ENCODE measurements at places on chromosomes 1 and 21.

- DNase-seq: no peak
Observed at GRCh38 chr21:35034203-35034926, 14.7 kb downstream of the RUNX1 start.

DNA sequence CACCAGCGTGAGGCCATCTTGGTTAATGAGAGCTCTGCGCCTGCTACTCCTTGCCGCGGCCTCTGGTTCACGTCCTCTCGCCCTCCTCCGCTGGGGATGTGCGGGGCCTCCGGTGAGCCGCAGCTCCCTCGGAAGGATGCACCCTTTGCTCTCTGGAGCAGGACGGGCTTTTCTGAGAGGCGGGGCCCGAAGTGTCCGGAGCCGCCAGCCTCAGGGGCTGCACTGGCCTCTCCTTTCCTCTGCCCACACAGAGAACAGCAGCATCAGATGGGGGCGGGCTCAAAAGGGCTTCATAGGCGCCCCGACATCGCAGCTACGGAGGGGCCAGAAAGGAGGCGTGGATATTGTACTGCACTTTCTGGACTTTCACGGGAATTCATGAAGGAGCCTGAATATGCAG lies 284.7 kb downstream of the CAMTA1 start:
- no peak for DNase-seq

DNA sequence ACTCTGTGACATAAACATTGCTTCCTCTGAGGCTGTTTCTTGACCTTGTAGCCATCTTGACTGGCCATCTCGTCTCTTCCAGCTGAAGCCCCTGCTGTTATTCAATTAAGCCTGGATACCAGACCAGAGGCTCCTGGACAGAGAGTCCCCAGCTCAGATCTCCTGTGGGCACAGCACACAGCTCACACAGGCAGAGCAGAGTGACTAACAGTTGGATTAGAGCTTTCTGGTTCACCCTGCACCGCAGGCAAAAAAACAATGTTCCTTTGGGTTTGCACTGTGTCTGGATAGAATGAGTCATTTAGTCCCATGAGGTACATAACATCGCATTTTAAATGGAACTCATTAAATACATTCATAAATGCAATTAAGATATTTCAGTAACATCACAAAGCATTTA lies 33.4 kb upstream of the USH2A start:
- no peak for DNase-seq

- no peak for DNase-seq
Observed at GRCh38 chr21:27454234-27454633, 487.3 kb upstream of the ADAMTS5 start.

GRCh38 chr21:45401054-45401518 lies 3.9 kb upstream of the COL18A1 start:
- no peak for DNase-seq

DNA sequence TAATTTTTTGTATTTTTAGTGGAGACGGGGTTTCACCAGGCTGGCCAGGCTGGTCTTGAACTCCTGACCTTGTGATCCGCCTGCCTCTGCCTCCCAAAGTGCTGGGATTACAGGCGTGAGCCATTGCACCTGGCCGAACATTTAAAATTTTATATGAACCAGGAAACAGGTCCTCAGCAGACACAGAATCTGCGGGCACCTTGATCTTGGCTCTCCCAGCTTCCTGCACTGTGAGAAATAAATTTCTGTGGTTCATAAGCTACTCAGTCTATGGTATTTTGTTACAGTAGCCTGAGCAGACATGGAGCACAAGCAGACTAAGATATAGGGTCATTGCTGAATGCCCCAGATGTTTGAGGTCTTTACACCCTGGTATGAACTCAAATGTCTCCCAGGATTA lies 23.6 kb upstream of the CTH start:
- DNase-seq: no peak

- peak; percentile 51 for DNase-seq
Observed at GRCh38 chr1:156750191-156750672, 1.2 kb downstream of the HDGF start.

- peak; percentile 73 for DNase-seq
Observed at GRCh38 chr1:114979278-114979891, 50.2 kb upstream of the TSHB start.

GRCh38 chr1:83994111-83994510 lies 4.8 kb downstream of the TTLL7 start:
- DNase-seq: no peak

DNA sequence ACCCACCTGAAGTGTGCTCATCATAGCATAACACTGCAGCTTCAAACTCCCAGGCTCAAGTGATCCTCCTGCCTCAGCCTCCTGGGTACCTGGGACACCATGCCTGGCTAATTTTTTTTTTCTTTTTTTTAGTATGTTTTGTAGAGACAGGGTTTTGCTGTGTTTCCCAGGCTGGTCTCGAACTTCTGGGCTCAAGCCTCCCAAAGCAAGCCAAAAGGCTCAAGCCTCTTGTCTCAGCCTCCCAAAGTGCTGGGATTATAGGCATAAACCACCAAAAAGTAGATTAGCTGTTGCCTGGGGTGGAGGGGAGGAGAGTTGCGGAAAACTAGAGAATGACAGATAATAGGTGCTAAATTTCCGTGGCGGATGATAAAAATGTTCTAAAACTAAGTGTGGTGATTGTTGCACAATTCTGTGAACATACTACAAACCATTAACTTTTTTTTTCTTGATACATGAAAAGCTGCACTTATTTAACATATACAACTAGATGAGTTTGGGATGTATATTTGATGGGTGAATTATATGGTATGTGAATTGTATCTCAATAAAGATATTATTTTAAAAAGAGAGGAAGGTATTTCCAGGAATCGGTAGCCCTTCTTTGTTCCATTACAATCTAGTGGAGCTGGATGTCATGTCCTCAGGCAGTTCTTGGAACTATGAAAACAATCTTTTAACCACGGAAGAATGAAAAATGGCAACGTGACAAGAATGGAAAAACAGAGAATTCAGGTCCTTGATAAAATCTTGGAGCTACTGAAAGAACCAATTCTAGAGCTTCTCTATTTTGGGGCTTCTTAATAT lies 27.3 kb upstream of the MED18 start:
- no peak for DNase-seq

GRCh38 chr1:111656086-111657017 lies 36.8 kb downstream of the RAP1A start:
- DNase-seq: peak; percentile 40

DNA sequence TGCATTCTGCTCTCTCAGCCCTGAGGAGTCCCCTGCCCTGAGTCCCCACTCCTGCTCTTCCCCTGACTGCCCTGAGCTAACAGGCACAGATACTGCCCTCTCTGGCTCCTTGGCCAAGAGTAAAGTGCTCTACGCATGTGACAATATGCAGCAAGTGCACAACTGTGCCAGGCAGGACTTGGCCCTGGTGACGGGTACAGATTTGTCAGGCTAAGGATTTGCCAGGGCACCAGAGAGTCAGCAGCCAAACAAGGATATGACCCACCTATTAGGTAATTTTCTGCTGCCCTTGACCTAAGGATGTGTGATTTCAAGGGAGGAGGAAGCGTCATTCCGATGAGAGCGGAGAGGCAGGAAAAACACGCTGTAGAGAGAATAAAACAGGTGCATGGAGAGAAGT lies 339.0 kb downstream of the PTPRU start:
- no peak for DNase-seq

GRCh38 chr1:92038695-92039346 lies 9.0 kb downstream of the EPHX4 start:
- no peak for DNase-seq

- DNase-seq: no peak
Observed at GRCh38 chr1:201535919-201536245, 3.0 kb upstream of the NAV1 start.

DNA sequence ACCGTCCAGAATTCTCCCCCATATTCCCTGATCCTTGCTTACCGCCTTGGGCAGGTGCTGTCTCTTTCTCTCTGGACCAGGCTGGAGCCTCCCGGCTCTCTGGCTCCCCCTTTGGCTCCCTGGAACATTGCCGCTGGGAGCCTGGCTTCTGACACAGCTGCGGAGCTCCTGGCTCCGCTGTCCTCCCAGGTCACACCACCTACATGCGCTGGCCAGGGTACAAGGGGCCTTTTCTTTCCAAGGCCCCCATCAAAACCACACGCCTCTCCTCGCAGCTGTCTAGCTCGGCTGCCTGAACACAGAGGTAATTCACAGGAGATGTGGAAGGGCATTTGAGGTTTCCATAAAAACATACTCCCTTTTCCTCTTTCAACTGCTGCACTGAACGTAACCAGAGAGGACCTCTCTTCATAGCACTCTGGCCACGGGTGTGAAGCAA lies 7.5 kb upstream of the ZNF648 start:
- no peak for DNase-seq

DNA sequence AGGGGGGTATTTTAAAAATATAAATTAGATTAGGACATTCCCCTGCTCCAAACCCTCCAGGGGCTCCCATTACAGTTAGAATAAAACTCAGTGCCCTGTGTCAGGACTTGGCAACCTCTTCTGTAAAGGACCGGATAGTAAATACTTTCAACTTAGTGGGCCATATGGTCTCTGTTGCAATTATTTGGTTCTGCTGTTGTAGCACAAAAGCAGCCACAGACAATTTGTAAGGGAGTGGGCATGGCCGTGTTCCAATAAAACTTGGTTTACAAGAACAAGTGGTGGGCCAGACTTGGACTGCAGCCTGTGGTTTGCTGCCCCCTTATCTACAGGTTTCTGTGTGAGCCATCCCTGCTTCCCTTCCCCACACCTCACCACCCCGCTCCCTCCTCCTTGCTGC lies 92.0 kb downstream of the ACTL8 start:
- no peak for DNase-seq

DNA sequence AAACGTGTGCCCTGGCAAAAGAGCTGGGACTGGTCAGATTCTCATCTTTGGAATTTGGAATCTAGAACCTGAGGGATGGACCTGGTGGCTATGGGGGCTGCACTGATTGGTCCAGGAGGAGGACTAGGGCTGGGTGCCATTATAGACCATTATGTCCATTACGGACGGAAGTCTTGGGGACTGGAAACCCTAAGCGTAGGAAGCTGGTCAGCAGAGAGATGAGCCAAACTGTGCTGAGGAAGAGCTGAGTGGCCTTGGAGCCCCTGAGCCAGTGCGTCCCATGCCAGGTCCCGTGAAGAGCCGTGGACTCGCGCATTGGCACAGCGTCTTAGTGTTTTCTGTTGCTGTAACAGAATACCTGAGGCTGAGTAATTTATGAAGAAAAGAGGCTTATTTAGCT lies 10.0 kb downstream of the MRAP start:
- no peak for DNase-seq

- no peak for DNase-seq
Observed at GRCh38 chr1:236311040-236311439, 29.3 kb upstream of the ERO1B start.

- DNase-seq: no peak
Observed at GRCh38 chr1:83741770-83742169, 257.2 kb downstream of the TTLL7 start.

DNA sequence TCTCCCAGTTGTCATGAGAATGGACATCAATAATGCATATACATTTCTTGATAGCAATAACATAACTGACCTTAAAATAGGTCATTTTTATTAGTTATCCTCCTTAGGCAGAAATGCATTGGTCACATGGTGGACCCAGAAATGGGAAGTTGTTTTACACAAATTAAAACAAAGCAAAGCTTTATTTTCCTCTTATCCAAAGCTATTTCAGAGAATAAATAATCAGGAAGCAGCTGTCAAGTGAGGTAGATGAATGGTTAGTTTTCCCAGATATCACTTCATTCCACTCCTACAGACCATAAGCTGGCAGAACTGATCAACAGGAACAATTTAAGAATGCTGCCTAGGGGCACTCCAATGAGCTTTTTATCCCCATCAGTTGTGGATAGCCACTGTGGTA lies 16.0 kb upstream of the OLIG1 start:
- DNase-seq: no peak

DNA sequence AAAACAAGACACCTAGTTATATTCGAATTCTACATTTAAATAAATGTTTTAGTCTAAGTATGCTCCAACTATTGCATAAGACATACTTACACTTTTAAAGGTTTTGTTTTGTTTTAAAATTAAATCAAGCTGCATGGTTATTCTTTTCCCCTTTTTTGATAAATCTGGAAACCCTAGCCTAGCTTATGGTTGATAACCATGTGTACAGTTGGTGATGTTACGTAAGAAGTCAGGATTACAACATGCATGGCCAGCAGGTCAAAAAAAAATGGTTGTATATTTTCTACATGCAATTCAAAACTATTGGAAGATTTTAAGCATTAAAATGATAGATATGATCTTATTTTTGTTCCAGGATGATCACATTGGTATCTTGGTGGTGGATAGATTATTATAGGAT lies 1600.6 kb downstream of the PLA2G4A start:
- DNase-seq: no peak

DNA sequence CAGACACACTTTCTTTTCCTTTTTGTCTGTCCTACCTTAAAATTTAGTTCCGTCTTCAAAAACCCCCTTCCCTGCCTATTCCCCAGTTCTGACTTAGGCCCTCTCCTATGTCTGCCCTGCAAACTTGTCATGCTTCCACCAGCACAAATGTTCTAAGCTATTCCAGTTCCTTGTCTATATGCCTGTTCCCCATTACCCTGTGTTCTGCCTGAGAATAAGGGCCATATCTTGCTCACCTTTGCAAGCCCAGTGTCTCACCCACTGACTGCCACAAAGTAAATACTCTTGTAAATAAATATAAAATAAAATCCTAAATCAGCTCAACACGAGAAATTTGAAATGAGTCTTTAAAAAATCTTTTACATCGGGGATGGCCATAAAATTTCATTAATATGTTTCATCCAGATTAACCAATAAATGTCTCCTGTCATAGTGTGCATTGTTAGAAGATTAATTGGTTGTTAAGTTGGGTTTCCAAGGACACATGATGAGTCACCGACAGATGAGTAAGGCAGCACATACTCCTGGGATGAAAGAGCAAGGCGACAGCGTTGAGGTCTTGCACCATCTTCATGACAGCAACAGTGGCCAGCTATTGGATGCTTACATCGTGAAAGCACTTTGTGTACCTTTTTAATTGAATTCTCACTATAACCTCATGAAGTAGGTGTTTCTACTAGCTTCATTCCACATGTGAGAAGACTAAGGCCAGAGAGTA lies 92.6 kb upstream of the NGF start:
- no peak for DNase-seq

DNA sequence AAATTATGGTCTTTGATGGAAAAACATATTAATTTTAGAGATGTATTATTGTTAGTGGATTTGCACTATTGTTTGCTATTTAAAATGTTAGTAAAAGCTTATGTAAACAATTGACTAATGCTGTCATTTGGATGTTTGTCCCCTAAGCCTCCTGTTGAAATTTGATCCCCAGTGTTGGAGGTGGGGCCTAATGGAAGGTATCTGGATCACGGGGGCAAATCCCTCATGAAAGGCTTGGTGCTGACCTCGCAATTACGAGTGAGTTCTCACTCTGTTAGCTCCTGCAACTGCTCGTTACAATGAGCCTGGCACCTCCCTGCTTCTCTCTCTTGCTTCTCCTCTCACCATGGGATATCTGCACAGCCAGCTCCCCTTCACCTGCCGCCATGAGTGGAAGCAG lies 14.3 kb downstream of the TMEM35B start:
- DNase-seq: no peak

DNA sequence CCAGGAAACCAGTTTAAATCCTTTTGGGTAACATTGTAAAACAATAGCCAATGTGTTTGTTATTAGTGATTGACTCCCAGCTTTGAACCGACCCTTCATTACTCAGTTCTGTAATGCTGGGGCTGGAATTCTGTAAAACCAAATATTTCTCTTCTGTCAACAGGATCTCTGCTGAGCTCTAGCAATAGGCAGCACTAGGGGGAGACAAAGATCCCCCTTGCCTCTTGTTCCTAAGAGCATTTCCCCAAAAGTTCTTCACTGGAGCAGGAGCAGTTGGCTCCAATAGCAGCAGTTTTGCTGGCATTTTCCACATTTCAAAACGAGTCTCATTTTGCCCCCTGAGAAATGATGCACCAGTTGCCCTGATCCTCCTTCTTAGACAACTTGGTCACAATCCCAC lies 1671.1 kb downstream of the MRPL39 start:
- DNase-seq: no peak

All from CD4-positive, alpha-beta T cell treated with Interleukin-15 for 4 hours (primary cell).